ENCODE measurements at places on chromosomes 5 and 9.
A peak's percentile ranks its signal among the peaks of the same experiment; 100 is the strongest.

DNA sequence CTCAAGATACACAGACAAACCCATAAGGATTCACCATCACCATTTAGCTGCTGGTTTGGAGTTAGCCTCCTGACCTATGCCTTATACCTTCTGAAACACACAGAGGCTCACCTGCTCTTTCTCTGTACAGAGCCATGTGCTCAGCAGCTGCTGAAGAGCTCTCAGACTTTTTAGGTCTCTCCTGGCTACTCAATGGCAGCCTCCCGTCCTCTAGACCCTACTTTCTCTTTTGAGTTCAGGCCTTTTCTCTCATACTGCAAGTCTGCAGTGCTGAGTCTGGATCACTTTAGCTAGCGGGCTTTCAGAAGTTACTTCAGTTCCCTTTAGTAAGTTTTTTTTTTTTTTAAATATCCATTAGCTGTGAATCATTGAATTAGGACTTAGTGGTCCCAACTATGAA lies 25.7 kb downstream of the LVRN start:
- DNase-seq: no peak

- no peak for DNase-seq
Measured at GRCh38 chr5:146852089-146852488, 26.5 kb downstream of the PPP2R2B start.

- DNase-seq: no peak
Measured at GRCh38 chr9:78187763-78188484, 48.0 kb upstream of the CEP78 start.

GRCh38 chr9:10649076-10649475 lies 36.3 kb upstream of the PTPRD start:
- DNase-seq: peak; percentile 46

DNA sequence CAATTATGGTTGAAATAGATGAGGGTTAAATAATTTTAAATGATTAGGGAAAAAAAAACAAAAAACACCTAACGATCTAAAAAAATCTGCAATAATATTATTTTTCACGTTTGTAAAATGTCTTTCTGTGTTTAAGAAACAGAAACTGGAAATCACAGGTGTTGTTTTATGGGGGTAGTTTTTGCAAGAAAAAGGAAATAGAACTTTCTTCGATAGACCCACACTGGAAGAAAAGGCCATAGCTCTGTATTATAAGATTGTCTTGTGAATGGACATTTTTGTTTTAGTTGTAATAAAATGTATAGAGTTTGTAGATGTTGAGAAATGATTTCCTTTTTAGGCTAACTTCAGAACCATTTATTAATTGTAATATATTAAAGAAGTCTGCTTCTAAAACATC lies 5.5 kb downstream of the CSNK1G3 start:
- DNase-seq: no peak

DNA sequence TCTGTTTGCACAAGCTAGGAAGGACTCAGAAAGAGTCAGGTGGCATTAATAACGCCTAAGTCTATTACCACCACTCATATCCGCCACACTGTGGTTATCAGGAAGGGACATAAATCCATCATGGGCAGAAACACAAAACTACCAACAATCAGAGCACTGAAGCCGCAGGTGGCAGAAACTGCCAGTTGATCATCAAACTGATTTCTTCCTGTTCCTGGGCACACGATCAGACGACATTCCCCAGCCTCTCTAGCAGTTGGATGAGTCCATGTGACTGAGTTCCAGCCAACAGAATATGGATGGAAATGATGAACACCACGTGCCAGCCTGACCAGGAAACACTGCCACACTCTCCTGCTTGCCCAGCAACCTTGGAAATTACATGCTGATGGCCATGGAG lies 181.7 kb downstream of the ELAVL2 start:
- DNase-seq: no peak

- peak; percentile 78 for DNase-seq
Measured at GRCh38 chr5:135249658-135250057, 149.4 kb downstream of the MACROH2A1 start.

GRCh38 chr5:998246-999031 lies 10.2 kb upstream of the NKD2 start:
- no peak for DNase-seq

DNA sequence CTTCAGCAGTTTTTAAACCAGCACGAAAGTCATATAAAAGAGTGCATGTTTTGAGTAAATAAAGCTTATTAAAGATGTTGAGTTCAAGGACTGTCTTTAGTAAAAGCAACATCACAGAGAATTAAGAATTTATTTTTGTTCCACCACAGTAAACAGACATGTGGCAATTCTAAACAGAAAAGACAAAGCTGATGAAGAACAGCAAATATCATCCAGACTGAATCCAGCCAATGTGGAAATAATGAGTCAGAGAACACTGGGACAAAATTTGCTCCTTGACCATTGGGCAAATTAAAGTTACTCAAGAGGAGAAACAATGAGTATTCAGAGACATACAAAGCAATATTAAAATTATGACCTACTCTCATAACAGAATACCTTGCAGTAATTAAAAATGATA lies 28.8 kb downstream of the OR2K2 start:
- DNase-seq: peak; percentile 33

GRCh38 chr9:93786204-93786603 lies 169.0 kb downstream of the BARX1 start:
- no peak for DNase-seq

GRCh38 chr9:133282464-133283238 lies 7.7 kb upstream of the ABO start:
- no peak for DNase-seq

GRCh38 chr9:101326501-101326900 lies 58.3 kb downstream of the BAAT start:
- no peak for DNase-seq

GRCh38 chr5:80177236-80177635 lies 78.6 kb downstream of the SERINC5 start:
- DNase-seq: no peak

DNA sequence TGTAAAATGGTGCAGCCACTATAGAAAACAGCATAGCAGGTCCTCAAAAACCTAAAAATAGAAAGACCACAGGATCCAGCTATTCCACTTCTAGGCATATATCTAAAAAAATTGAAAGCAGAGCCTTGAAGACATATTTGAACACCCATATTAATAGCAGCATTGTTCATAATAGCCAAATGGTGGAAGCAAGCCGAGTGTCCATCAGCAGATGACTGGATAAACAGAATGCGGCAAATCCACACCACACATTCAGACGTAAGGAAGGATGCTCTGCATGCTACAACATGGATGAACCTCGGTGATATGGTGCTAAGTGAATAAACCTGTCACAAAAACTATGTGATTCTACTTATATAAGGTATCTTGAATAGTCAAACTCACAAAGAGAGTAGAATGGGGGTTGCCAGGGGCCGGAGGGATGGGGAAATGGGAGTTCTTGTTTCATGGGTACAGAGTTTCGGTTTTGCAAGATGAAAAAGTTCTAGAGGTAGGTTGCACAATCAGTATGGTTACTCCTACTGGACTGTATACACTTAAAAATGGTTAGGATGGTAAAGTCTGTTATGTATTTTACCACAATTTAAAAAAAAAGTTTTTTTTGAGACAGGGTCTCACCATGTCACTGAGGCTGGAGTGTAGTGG lies 17.1 kb upstream of the HSD17B3 start:
- DNase-seq: no peak

DNA sequence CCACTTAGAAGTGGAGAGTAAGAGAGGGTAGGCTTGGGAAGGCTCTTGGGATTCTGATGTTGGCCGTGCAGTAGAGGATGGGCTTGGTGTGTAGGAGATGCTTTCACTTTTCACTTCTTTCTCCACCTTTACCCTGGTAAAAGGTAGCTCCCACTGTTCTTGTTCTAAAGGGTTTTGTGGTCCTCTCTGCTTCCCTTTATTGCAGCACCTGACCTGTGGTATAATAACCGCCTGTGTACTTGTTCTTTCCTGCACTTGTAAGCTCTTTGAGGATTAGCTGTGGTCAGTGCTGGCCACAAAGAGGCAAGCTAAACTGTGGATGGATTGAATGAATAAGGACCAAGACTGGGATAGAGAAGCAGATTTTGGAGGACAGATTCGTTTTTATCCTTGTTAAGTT lies 25.2 kb downstream of the KDM4C start:
- no peak for DNase-seq

- no peak for DNase-seq
Measured at GRCh38 chr9:136587944-136588662, 42.3 kb upstream of the NOTCH1 start.

GRCh38 chr5:37580106-37580505 lies 201.0 kb downstream of the WDR70 start:
- DNase-seq: no peak

DNA sequence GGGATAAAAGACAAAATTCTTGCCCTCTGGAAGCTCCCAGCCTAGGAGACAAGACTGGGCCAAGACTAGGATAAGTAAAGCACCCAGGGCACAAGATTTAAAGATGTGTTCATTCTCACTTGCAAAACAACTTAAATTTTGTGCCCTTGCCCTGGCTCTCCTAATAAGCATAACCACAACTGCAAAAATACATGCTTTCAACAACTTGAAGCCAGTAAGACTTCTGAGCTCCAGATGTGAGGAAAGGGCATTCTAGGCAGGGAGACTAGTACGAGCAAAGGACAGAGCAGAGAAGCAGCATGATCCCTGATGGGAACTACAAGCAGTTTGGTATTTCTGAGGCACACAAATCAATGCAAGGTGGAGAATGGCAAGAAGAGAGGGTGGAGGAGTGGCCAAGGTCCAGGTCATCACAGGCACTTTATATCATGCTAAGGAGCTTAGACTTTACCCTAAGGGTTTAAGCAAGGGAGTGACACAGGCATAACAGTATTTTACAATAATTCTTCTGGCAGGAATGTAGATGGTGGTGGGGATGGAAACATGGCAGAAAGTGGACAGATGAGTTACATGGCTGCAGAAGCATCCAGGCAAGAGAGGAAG lies 30.1 kb upstream of the SIL1 start:
- no peak for DNase-seq

GRCh38 chr9:129095908-129096307 lies 14.7 kb downstream of the CRAT start:
- no peak for DNase-seq

GRCh38 chr9:79889369-79889768 lies 317.6 kb downstream of the TLE4 start:
- DNase-seq: no peak

DNA sequence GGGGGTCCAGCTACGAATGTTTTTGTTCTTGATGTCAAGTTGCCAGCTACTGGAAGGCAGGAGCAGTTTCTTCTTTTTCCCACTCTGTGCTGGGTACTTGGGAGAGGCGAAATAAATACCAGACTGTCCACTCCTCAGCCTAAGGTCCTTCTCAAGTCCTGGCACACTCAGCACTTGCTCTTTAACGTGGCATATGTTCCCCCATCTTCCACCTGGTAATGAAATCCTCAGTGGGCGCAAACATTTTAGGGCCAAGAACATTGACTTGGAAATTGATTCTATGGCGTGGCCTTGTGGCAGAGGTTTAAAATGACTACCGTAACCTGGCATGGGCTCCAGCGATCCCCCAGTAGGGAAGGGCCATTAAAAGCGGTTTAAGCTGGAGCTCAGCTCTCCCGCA lies 51.1 kb upstream of the UBTD2 start:
- no peak for DNase-seq

- no peak for DNase-seq
Measured at GRCh38 chr9:107307331-107307730, 24.3 kb downstream of the RAD23B start.

- no peak for DNase-seq
Measured at GRCh38 chr5:107913494-107913893, 242.8 kb upstream of the EFNA5 start.

GRCh38 chr9:89794918-89795317 lies 190.1 kb downstream of the GADD45G start:
- DNase-seq: no peak

GRCh38 chr5:129909225-129909624 lies 5.0 kb downstream of the CHSY3 start:
- DNase-seq: peak; percentile 34

DNA sequence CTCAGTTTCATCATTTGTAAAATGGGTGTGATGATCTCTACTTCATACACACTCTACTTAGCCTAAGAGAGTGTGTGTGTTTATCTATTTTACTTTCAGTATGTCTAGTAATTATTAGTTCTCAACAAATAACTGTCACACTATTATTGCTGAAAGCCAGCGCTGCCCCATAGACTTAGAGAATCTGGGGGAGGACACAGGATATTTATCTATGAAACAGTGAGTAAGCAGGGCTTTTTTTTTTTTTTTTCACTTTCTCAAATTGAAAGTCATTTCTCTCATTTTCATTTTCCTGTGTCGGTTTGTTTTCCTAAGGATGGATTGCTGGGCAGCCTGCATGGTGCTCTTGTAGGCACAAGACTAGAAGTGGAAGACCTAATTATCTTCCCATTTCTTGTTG lies 248.4 kb upstream of the RPS23 start:
- no peak for DNase-seq

DNA sequence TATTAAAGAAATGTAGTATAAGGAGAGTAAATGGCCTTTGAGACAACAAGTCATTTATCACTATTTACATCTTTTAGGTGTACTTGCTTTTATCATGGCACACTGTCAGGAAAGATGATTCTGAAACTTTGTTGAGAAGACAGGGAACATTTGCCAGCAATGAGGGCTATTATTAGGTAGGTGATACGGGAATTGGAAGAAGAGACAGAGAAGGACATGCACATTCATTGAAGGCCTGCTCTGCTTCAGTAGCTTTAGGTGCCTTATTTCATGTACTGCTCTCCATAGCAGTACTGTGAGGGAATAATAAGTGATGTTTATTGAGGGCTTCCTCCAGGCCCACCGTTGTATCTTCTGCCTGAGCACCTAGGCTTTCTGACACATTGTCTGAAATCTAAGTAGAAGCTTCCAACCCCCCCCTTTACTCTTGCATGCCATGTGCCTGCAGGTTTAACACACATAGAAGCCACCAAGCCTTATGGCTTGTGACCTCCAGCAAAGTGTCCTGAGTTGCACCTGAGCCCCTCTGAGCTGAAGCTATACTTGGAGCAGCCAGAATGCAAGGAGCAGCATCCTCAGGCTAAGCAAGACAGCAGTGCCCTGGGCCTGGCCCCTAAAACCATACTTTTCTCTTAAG lies 275.2 kb upstream of the VLDLR start:
- no peak for DNase-seq

DNA sequence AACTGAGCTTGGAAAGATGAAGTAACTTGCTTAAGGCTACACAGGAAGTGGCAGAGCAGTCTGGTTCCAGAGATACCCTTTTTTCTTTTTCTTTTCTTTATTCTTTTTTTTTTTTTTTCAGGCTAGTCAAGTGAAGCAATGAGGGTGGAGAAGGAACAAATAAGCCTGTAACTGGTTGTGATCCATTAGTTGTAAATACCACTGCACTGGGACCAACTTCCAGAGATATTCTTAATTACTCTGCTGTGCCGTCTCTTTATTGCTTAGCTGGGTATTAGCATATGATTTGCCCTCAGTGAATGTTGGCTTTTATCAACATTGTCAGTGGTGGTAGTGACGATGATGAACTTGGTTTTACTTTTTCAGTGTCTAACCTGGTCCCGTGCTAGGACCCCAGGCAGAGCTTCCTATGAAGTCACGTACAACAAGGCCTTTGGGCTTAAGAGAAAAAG lies 26.7 kb downstream of the LNPEP start:
- no peak for DNase-seq
